ENCODE measurements at places on chromosomes 16 and 17. TPM values are rescaled to one million over a fixed set of nuclear protein-coding genes. Genes with fewer than 3 reads are reported as not detected.

DOC2B gene
- total RNA-seq = 16.4 TPM

LCAT gene
- 22.6 TPM for total RNA-seq

KCNJ2 gene
- 4.8 TPM for total RNA-seq

SPATA2L gene
- total RNA-seq = 7.1 TPM

FZD2 gene
- total RNA-seq = 3.0 TPM

HOXB1 gene
- not detected for total RNA-seq

WNK4 gene
- not detected for total RNA-seq

IL34 gene
- 4.0 TPM for total RNA-seq

CCDC40 gene
- total RNA-seq = 9.8 TPM

HEXD gene
- 14.3 TPM for total RNA-seq
